NAMALWA (cell line): ENCODE measurements at places on chromosomes 2 and 18.

GRCh38 chr2:190380962-190381412 is 27.2 kb upstream of the MFSD6 start:
- no peak for DNase-seq

GRCh38 chr2:101623031-101623521 is 74.4 kb upstream of the MAP4K4 start:
- DNase-seq = peak; percentile 4

DNA sequence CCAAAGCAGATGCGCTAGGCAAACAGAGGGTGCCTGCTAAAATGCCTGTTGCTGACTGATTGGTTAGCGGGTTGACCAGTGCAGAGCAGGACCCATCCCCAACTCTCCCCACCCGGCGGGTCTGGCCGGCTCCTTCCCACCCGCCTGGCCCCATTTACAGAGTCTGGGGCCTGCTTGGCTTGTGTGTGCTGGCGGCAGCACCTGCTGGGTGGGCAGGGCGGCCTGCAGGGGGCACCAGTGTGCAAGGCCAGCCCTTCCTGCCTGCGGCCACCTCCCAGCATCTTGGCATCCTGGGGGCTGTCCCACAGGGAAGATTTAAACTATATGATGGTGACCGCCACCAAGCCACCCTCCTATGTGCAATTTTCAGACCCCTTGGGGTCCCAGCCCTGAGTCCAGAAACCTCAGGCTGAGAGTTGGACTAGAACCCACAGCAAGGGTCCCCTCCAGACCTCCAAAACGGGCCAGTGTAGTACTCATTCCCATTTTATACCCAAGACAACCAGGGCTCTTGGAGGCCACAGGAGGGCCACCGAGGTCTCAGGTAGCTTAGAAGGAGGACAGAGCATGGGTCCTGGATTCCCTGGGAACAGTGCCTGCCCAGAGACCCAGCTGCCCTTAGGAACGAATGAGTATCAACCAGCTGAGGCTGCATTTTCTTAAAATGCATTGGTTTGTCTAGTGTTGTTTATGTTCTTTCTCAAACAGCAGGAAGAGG is 173.6 kb downstream of the SMAD7 start:
- peak; percentile 75 for DNase-seq

GRCh38 chr2:39685126-39685525 is 19.4 kb downstream of the TMEM178A start:
- DNase-seq = no peak

- DNase-seq = no peak
These were observed 117.2 kb downstream of the PTPRM start for GRCh38 chr18:7684357-7684756.

DNA sequence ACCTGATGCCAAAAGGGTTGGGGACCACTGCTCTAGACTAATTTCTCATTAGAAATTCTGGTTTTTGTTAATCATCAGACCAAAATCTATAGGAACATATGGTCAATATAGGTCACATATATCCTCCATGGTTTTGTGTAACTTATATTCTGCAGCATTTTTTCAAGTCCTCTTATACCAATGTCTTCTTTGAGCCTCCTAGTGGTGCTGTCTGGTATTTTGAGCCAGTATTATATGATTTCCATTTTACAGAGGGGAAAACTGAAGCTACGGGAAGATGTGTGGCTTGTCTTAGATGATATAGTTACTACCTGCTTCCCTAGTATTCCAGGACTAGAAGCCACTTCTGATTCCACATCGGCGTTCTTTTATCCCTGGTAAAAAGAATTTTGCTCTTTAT is 13.8 kb downstream of the MAPK4 start:
- DNase-seq = peak; percentile 51

- DNase-seq = no peak
These were observed 5.6 kb downstream of the SNED1 start for GRCh38 chr2:241003830-241004564.

DNA sequence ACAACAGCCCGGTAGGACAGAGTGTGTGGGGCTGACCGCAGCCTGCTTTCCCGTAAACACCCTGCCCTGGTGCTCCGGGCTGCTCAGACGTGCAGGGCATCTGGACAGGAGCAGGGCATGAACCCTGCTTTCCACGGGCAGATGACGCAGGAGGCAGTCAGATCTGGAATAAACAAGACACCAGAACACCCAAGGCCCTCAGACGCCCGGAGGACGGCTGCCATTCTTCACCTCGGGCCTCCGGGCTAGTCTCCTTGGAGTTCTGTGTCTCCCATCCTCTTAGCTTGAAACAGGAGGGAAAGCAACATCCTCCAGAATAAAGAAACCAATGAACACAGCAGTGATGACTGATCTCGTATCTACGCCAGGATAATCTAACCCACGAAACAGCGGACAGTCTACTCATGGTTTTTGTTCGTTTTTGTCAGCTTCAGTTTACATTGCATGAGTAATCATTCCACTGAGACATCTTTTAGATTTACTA is 7.3 kb downstream of the PXDN start:
- no peak for DNase-seq

GRCh38 chr2:173955004-173955403 is 10.2 kb downstream of the SP3 start:
- no peak for DNase-seq

DNA sequence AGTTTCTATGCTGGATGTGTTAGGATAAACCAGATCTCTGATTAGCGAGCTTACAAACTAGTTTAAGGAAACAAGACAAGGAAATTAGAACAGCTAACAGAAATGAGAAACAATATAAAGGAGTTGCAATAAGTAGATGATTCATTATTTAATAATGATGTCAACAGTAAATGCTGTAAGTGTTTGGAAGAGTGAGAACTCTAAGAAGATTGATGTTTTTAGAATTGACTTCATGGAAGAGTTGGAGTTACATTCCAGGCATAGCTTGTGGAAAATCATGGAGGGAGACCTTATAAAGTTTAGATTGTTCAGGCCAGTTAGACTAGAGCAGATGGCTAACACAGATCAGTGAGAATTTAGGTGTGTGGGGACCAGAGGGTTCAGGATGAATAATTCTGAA is 32.6 kb downstream of the PPP1R1C start:
- no peak for DNase-seq

DNA sequence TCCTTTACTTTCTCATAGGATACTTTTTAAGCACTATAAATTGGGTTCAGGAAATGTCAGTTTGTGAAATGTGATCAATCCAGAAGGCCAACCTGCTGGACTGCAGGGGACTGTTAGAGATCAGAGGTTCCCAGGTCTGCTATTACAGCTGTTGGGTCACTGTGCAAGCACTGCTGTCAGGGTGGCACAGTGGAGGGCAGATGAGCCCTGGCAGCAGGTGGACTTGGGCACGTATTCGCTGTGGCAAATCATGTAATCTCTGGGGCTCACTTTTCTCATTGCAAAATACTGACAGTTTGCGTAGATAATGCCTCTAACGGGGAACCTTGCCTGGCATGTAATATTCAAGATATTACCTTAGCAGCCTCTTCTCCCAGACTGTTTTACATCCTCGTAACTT is 18.1 kb downstream of the RAB31 start:
- no peak for DNase-seq

DNA sequence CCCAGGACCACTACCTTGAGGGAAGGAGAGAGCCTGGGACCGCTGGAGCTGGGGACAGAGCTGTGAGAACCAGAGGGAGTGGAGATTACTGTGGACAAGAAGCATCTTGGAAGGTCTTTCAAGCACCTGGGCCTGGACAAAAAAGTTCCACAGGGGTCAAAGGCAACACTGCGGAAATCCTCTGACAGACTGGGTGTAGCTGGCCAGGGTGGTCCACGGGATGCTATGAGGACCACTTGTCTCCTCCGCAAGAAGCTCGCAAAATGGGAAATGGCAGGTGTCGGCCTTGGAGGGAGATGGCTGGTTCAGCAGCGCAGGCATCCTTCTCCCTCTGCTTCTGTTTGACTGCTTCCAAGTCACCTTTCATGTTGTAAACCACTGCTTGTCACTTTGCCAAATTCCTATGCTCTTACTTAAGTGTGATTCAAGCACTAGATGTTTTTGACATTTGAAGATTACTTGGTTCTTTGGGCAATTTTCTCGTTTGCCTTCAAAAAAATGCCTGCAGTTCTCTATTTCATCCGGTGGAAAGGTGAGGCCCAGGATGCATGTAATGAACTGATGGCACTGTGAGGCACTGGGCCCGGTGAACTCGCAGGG is 27.7 kb downstream of the KLHL29 start:
- no peak for DNase-seq

GRCh38 chr18:62807396-62807795 is 92.1 kb downstream of the PHLPP1 start:
- no peak for DNase-seq

DNA sequence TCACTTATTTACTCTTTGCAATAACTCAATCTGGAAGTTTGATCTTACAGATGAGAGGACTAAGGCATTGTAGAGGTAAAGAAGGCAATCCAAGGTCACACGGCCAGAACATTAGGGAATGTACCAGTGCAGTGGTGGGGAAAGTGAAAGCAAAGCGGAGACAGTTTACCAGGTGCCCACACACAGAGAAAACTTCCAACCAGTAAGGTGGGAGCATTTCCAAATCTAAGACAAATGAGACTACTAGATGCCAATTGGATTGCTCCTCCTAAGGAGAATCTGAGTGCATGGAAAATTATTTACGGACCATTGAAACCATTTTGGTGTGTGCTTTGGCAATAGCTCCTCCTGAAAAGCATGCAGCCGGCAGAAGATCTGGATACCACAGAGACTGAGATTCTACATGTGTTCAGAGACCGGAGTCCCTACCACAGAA is 34.9 kb downstream of the SLC20A1 start:
- DNase-seq = no peak

DNA sequence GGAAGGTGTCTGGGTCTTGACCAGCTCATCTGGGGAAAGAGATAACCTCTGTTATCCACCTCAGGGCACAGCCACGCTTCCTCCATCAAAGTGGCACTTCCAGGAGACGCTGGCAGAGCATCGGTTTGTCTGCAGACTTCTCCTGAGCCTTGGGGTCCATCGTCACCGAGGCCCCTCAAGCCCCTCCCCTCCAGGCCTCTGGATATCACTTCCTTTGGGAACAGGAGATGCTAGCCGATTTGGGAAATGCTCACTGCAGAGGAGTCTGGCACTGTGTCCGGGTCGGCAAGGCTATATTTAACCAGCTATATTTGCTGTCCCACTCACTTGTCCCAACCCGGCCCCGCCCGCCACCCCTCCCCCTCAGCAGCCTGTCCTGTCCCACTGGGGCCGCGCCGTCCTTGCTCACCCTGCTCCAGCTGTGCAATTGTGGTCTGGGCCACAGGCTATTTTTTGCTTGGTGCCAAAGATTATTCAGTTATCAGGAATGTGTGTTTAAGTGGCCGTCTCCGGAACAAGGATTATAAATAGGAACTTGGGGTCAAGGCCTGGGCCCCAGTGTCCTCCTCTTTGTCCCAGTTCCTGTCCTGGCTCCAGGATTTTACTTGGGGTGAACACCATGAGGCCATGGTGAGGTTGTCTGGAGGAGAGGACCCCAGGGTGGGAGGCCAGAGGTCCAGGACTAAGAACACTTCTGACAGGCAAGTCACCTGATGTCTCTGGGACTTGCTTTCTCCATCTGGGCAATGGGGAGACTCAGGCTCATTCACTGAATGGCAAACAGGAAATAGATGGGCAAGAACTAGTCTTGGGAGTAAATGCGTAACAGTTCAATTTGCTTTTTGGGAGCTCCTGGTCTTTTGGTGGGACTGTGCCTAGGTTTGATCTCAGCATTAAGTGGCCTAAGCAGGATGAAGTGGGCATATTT is 263.6 kb downstream of the DYSF start:
- no peak for DNase-seq

GRCh38 chr18:3029215-3029952 is 16.4 kb upstream of the LPIN2 start:
- DNase-seq = no peak

GRCh38 chr18:5962362-5962761 is 67.0 kb upstream of the TMEM200C start:
- no peak for DNase-seq

DNA sequence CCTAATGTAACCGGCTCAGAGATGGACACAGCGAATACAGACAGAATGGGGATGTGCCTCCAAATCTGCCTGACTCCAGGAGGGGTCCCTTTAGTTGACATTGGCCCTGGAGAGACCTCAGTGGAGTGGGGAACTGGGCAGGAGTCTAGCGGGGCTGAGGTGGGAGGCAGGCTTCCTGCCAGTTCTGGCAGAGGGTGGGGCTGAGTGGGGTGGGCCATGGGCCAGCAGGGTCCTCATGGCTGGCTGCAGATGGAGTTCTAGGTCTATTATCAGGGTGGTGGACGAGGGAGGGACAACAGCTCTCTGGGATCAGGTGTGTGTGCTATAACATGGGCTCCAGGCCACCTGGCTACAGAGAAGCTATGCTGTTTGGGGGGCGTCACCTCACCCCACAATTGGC is 21.1 kb downstream of the PROC start:
- DNase-seq = no peak

DNA sequence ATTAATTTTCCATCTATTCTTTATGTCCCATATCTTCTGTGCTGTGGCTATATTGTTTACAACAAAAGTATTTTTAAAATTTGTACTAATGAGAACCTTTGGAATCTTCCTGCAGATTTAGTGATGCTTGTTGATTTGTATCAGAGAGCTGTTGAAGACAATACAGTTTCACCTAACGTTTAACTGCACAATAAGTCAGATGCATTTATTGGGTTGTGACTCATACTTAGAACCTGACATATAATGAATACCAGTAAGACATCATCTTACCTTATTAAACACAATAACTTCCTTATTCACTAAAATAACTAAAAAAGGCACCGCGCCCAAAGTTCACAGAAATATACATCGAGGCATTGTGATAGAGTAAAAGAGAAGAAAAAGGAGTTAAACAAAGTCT is 43.8 kb upstream of the IL1R1 start:
- DNase-seq = no peak

- peak; percentile 74 for DNase-seq
These were observed 31.9 kb upstream of the CREG2 start for GRCh38 chr2:101419096-101419663.

- DNase-seq = no peak
These were observed 108.4 kb upstream of the LMAN1 start for GRCh38 chr18:59467497-59467896.

GRCh38 chr18:78191276-78191675 is 788.3 kb upstream of the SALL3 start:
- DNase-seq = no peak

DNA sequence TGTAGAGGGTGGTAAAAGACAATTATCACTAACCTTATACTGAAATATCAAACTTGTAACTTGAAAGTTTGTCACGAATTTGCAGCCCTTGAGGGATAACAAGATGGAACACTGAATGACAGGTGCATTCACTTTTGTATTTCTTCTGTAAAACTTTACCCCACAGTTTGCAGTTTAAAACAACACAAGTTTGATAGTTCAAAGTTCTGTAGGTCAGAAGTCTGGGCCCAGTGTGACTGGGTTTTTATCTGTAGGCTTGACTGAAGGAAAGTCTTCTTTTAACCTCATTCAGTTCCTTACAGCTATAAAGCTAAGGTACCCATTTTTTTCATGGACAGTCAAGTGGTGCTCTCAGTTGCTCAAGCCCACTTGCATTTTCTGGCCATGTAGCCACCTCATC is 257.1 kb upstream of the NRXN1 start:
- DNase-seq = no peak

- no peak for DNase-seq
These were observed 58.0 kb downstream of the SRD5A2 start for GRCh38 chr2:31522786-31523185.
